ENCODE measurements at places on chromosomes 2 and 18. TPM values are rescaled to one million over a fixed set of nuclear protein-coding genes. Genes with fewer than 3 reads are reported as not detected.

- DNase-seq, result no peak
Measured at GRCh38 chr2:107362993-107363392, 463.7 kb upstream of the RGPD4 start.

- DNase-seq, result no peak
Measured at GRCh38 chr2:82795446-82795845, 1663.6 kb downstream of the SUCLG1 start.

GRCh38 chr2:237270520-237270919, 143.4 kb downstream of the COL6A3 start:
- no peak for DNase-seq

- DNase-seq, result no peak
Measured at GRCh38 chr2:137968477-137969417, 4.5 kb downstream of the HNMT start.

DNA sequence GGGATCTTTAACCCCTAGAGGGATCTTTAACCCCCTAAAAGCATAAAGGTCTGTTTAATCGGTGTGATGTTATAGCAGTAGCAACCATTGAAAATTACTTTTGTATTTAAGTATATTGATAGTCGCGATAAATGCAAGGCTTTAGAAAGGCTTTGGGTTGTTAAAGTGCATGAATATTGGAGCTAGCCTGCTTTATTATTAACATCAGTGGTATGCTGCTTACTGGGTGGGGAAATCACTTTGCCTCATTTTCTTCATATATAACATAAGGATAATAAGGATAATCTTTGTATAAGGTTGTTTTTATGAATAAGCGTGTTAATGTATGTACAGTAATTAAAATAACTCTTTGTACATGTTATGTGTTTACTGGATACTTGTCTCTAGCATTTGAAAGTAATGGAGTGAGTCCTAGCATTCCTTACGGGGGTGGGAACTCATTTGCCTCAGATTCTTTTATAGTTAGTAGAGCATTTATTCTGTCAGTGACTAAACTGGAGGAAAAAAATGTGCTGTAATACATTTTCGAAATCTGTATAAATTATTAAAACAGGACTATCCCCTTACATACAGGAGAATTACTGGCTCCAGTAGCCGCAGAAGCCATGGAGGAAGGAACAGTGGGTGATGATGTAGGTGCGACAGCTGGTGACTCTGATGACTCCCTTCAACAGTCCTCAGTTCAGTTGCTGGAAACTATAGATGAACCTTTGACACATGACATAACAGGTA, 122.2 kb downstream of the BIRC6 start:
- DNase-seq, result no peak

- no peak for DNase-seq
Measured at GRCh38 chr2:164651361-164651760, 30.1 kb upstream of the GRB14 start.

DNA sequence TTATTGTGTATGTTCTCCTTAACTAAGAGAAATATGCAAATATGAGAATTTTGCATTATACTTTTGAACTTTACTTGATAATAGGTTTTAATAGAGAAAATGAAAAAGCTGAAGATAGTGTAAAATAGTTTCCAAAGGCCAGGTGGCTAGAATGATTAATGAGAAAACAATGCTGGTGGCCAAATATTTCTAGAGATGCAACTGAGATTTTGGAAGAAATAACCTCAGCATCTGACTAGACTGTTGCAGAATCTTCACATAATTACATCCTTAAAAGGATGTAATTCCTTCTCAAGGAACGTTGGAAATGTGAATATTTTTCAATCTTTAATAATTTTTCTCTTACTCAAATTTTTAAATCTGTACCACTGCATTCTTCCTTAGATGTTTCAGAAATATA, 434.4 kb downstream of the THSD7B start:
- DNase-seq, result no peak

DNA sequence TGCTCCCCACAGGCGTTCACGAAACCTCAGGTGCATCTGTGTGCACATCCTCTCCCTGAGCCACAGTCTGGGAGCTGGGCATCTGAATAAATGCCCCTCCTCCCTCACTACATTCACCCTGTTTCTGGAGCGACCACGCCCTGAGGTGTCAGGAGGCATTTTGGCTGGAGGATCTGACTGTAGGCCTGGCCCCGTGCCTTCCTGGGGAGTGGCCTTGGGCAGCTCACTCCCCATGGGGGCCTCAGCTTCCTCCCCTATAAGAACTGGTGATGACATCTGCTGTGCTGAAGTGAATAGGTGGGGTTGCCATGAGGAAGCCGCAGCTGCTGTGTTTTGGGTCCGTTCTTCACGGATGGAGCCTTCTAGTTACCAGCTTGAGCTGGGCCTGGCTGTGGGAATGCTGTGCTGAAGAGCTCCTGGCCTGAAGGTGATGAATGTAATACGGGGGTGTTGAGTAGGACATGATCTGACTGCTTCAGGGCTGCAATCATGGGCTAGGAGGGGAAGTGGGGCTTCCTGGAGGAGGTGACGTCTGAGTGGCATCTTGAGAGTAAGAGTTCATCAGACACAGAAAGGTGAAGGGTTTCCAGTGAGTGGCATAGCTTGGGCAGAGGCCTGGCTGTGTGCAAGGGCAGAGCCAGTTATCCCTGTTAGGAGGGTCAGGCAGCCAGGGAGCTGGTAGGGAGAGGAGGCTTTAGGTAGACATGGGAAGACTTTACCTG, 58.2 kb downstream of the GLI2 start:
- DNase-seq, result no peak

- no peak for DNase-seq
Measured at GRCh38 chr2:15378148-15378908, 182.8 kb downstream of the NBAS start.

DNA sequence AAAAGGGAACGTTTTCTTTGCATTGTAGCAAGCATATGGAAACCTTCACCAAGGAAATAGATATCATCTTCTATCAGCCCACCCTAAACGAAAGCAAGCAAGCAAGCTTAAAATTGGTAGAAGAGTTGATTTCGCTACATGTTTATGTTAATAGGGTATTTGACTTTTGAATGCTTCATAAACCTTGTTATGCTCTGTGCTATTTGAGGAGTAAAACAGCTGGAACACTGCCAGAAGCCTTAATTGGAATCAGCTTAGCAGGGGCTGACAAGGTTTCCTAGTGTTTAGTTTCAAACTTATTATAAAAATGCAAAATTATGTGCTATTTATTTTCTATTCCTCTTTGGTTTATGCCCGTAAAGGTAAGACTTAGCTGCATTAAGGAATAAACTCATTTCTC, 70.6 kb upstream of the LINC00305 start:
- no peak for DNase-seq

GRCh38 chr2:152513029-152513428, 178.1 kb downstream of the FMNL2 start:
- no peak for DNase-seq

- DNase-seq, result no peak
Measured at GRCh38 chr2:241114836-241115235, 12.7 kb upstream of the MTERF4 start.

GRCh38 chr18:12606592-12607315, 51.2 kb downstream of the SPIRE1 start:
- DNase-seq, result no peak

DNA sequence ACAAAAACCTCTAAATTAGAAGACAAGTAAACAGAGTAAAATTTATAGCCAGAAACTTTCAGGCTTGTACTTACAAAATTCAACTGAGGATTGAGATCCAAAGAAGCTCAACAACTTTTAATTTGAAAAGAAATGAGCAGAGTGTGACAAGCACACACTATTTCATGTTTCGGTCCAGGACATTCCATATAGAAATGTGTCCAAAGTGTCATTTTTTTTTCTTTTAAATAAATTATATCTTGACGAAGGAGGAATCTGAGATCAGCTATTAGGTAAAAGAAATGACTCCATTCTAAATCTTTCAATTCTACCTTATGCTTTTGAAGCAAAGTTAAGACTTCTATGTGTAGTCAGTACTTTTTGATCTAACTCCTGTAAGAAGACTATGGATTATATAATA, 4.6 kb downstream of the FN1 start:
- DNase-seq, result no peak

GRCh38 chr18:75005626-75006025, 203.3 kb downstream of the PTGR3 start:
- no peak for DNase-seq

GRCh38 chr18:28015671-28016070, 161.3 kb downstream of the CDH2 start:
- no peak for DNase-seq

DNA sequence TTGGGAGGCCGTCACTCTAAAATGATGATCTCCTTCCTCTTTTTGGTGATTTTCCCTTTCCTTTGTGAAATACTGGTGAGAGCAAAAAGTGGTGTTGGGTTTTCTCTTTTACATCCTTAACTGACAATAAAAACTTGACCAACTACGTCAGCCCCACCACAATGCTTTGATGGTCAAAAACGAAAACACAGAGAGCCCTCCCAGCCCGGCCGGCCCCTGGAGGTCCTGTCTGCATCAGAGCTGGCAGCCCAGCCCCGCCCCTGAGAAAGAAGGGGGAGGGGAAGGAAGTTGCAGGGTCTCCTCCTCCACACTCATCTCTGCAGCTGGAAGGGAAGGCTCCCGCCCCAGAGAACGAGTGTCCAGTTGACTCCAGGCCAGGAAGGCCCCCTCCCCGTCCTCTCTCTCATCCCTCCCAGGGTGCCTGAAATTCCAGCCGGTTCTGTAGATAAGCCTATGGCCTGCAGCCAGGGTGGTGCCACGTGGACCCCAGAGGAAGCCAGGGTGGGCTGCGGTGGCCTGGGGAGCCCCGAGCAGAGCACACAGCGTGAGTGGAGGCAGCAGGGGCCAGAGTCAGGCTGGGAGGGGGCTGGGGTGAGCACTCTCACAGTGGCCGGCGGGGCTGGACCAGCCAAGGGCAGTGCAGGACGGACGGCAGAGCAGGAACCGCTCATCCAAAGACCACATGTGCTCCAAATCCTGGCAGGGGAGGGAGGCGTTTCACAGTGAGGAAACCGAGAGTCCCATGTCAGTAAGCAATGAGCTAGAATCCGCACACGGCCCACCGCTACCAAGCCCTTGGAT, 19.8 kb downstream of the BIN1 start:
- peak; percentile 81 for DNase-seq

- no peak for DNase-seq
Measured at GRCh38 chr2:53636109-53636508, 131.5 kb upstream of the CHAC2 start.

DNA sequence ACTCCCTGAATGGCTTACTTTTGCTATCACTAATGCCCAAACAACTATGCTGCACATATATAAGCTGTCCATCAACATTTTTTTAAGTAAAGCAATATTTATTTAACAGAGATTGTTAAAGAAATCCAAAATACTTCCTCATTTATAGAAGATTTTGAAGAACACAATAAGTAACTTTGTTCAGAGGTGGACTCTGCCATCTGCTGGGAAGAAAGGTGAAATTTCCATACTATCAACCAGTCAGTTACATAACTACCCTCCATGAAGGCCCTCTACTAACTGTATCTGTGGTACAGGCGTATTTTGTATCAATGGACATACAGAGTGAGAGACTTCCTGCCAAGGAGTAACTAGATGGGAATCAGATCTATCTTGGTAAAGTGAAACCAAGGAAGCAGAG, 106.0 kb downstream of the DTNB start:
- peak; percentile 67 for DNase-seq

DNA sequence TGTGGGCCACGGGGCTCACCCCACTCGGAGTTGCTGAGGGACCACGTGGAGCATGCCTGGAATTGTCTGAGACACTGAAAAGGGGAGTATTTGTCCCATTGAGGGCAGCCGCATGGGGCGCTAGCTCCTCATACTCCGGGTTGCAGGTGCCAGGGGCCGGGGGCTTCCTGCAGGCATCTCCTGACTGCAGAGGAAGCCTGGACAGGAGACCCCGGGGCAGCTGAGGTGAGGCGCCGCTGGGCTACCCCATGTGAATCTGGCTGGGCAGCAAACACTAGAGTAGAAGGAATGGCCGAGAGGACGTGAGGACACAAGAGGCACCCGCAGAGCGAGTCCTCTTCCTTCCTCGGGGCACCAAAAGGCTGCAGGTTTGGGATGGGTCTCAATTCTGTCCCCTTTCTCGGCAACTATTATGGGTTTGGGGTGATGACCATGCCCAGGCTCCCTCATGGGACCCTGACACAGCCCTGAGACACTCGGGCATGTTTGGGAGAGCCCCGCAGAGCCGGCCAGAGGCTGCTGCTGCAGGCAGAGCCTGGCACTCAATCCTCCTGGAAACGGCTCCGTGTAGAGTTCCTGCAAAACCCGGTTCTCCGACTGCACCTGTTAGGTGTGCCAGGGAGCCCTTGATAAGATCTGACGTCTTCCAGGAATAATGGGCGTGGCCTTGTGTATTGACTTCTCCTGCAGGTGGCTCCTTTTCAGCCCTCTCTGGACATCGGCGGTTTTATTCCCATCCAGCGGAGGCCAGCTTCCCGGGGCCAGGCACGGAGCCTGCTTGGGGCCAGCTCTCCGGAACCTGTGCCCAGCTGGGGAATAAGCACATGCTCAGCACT, 77.0 kb downstream of the CTIF start:
- no peak for DNase-seq

GRCh38 chr2:219508971-219509779, 5.1 kb upstream of the ASIC4 start:
- no peak for DNase-seq

DNA sequence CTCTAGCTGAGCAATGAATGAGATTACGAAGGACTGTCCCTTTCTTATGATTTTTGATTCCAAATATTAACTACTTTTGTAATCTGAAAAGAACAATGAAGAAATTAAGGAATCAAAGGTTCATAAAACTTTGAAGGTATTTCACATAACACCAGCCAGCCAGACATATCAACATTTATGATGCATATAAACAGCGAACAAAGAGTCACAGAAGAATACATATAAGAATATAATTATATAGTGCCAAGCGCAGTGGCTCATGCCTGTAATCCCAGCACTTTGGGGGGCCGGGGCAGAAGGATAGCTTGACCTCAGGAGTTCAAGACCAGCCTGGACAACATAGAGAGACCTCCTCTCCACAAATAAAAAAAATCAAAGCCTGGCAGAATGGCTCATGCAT, 34.1 kb downstream of the PIAS2 start:
- no peak for DNase-seq

GRCh38 chr2:105070010-105070865, 32.4 kb downstream of the MRPS9 start:
- no peak for DNase-seq

- no peak for DNase-seq
Measured at GRCh38 chr2:133109772-133110171, 439.8 kb upstream of the LYPD1 start.

GRCh38 chr2:175595139-175595538, 406.9 kb downstream of the LNPK start:
- no peak for DNase-seq

The IL36G gene
- not detected for polyA plus RNA-seq

The APOB gene
- not detected for polyA plus RNA-seq

The TXNDC2 gene
- not detected for polyA plus RNA-seq

The SDC1 gene
- polyA plus RNA-seq, result 33.8 TPM

The PDE1A gene
- not detected for polyA plus RNA-seq

The CCDC102B gene
- polyA plus RNA-seq, result 4.2 TPM

The DTNA gene
- 0.75 TPM for polyA plus RNA-seq

The ALLC gene
- not detected for polyA plus RNA-seq

The GALNT5 gene
- not detected for polyA plus RNA-seq

The REG1B gene
- polyA plus RNA-seq, result not detected

The PLCD4 gene
- polyA plus RNA-seq, result 0.65 TPM

The AQP12B gene
- polyA plus RNA-seq, result not detected

The APLF gene
- 1.6 TPM for polyA plus RNA-seq

The OR6B2 gene
- not detected for polyA plus RNA-seq
